ENCODE measurements at places on chromosomes 4 and X. TPM values are rescaled to one million over a fixed set of nuclear protein-coding genes. Genes with fewer than 3 reads are reported as not detected.

DNA sequence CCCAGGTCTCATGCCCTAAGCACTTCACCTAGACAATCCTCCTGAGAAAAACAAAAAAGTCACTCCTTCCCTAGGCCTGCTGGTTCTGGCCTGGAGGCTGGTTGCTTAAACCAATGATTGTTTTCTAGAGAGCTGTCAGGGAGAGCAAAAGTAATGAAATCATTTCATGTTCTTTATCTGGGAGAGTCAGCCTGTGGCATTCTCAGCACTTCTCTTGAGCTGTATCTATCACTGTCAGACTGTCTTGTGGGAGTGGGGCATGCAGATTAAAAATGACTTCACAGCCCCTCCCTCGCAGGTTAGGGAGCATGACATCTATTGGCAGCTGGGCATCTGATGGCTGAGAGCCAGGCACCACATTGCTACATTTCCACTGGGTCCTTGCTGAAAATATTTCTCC lies 20.4 kb upstream of the TMEM154 start:
- H3K36me3 ChIP-seq = no peaks in the 10 kb centered on the region
- peaks cover 22% of the 10 kb centered on the region for H3K27me3 ChIP-seq
- no peak for DNase-seq
- H3K27ac ChIP-seq = no peak overlapping the region

DNA sequence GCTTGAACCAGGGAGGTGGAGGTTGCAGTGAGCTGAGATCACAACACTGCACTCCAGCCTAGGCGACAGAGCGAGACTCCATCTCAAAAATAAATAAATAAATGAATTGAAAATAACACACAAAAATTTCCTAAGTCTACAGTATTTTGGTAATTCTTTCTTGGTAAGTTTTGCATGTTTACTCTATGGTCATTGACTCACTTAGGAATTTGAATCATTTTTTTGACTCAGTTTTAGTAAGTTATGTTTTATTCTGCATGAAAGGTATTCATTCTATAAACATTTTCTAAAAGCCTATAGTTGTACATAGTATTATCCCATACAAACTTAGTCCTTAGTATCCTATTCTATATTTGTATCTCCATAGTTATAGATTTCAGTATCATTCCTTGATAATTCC lies 772.9 kb upstream of the SLIT2 start:
- no peaks in the 10 kb centered on the region for H3K27me3 ChIP-seq
- DNase-seq = peak; percentile 81
- H3K4me3 ChIP-seq = no peak overlapping the region
- H3K36me3 ChIP-seq = no peaks in the 10 kb centered on the region

DNA sequence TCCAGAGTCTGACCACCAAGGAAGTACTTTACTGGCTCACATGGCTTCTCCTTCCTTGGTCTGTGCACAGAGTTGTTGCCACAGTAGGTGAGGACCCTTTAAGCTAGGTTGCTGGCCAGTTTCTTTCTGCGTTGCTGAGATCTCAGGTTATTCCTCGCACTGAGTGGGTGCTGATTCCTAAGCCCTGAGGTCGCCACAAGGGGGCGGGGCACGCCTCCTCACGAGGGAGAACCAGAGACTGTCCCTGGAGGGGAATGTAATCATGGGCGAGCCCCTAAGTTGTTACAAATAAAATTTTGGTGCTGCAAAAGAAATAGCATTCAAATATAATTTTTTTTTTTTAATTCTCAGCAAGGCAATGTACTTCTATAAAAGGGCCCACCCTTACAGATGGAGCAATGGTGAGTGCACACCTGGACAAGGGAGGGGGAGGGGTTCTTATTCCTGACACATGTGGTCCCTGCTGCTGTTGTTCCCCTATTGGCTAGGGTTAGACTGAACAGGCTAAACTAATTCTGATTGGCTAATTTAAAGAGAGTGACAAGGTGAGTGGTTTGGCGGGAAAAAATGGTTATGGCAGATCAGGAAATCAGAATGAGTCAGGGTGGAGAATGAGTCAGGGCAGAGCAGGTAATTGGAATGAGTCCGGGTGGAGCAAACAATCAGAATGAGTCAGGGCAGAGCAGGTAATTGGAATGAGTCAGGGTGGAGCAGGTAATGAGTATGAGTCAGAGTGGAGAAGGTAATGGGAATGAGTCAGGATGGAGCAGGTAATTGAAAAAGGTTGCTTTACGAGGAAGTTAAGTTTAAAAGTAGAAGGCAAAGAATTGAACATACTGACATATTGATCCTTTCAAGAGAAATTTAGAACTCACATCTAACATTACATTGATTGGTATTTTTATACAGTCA lies 107.5 kb downstream of the VSIG4 start:
- H3K4me3 ChIP-seq = no peak overlapping the region
- no peaks in the 10 kb centered on the region for H3K27me3 ChIP-seq
- no peak for DNase-seq
- H3K36me3 ChIP-seq = no peaks in the 10 kb centered on the region

DNA sequence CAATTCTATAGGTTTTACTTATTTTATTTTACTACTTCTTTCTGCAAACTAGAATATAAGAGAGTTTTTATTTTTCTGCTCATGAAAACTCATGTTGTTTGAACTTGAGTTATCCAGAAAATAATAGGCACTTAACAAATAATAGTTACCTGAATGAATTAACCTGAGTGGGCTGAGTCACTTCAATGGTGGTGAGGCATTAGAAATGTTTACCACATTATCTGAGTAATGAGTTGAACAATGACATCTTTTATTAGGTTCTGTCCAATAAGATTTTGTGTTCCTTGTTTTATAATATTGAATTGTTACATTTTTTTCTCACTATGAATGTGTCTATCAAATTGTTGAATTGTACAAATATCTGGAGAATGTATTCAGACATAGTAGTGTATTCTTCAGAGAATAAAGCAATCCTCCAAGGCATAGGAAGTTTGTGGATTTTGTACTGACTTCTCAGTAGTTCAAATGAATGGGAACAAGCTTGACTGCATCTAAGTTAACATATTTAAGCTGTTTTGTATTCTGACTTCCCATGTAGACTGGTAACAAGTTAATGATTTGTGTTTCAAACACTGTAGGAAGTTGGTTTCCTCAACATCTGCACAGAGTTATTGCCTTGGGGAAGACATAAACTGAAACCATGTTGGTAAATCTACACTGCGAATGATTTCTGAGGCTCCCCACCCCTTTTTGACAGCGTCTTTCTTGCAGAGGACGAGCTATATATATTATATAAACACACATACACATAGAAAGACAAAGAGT lies 1808.9 kb upstream of the TENM3 start:
- DNase-seq = no peak
- no peaks in the 10 kb centered on the region for H3K4me1 ChIP-seq
- no peak overlapping the region for H3K27ac ChIP-seq
- H3K4me3 ChIP-seq = no peak overlapping the region
- no peaks in the 10 kb centered on the region for H3K27me3 ChIP-seq

GRCh38 chrX:10175319-10175871 lies 18.6 kb downstream of the CLCN4 start:
- DNase-seq = peak; percentile 77
- H3K27me3 ChIP-seq = no peaks in the 10 kb centered on the region
- no peak overlapping the region for H3K27ac ChIP-seq
- no peaks in the 10 kb centered on the region for H3K36me3 ChIP-seq
- peaks cover 17% of the 10 kb centered on the region for H3K4me1 ChIP-seq

DNA sequence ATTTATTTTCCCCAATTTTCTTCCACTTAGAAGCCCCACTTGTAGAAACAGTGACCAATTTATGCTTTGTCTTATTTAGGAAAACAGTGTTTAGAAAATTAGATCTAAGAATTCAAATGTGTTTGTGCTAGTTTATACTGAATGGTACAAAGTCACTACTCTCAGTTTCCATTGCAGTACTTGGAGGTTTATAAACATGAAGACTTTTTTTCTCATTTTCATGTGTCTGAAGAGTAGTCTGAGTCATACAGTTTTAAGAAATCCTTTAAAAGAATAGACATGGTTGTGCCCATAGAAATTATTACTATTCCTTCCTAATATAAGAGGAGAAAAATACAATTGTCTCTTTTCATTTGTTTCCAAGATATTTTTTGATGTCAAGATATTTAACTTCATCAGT lies 458.7 kb downstream of the NAF1 start:
- H3K27ac ChIP-seq = no peak overlapping the region
- no peaks in the 10 kb centered on the region for H3K27me3 ChIP-seq
- no peaks in the 10 kb centered on the region for H3K36me3 ChIP-seq
- H3K4me1 ChIP-seq = no peaks in the 10 kb centered on the region

- no peak overlapping the region for H3K27ac ChIP-seq
- DNase-seq = no peak
- H3K27me3 ChIP-seq = no peaks in the 10 kb centered on the region
- no peaks in the 10 kb centered on the region for H3K36me3 ChIP-seq
- H3K4me1 ChIP-seq = no peaks in the 10 kb centered on the region
- no peak overlapping the region for H3K4me3 ChIP-seq
These were observed 210.0 kb upstream of the IGFBP7 start for GRCh38 chr4:57320217-57320616.

DNA sequence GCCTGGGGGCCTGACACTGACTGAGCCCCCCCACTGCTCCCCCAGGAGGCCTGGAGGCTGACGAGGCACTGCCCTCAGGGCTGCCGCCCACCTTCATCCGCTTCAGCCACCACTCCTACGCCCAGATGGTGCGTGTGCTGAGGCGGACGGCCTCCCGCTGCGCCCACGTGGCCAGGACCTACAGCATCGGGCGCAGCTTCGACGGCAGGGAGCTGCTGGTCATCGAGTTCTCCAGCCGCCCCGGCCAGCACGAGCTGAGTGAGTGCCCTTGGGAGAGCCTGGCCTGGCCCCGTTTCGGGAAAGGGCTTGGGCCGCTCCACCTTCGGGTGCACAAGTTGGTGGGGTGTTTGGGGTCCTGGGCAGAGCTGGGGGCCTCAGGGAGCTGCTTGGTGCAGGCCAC lies 11.4 kb downstream of the CPZ start:
- H3K36me3 ChIP-seq = peaks cover 61% of the 10 kb centered on the region
- no peaks in the 10 kb centered on the region for H3K27me3 ChIP-seq
- DNase-seq = no peak

- no peak for DNase-seq
- no peak overlapping the region for H3K27ac ChIP-seq
- no peaks in the 10 kb centered on the region for H3K36me3 ChIP-seq
- peaks cover 11% of the 10 kb centered on the region for H3K27me3 ChIP-seq
- H3K4me1 ChIP-seq = no peaks in the 10 kb centered on the region
These were observed 12.5 kb upstream of the FAM13A start for GRCh38 chr4:89069481-89069880.

DNA sequence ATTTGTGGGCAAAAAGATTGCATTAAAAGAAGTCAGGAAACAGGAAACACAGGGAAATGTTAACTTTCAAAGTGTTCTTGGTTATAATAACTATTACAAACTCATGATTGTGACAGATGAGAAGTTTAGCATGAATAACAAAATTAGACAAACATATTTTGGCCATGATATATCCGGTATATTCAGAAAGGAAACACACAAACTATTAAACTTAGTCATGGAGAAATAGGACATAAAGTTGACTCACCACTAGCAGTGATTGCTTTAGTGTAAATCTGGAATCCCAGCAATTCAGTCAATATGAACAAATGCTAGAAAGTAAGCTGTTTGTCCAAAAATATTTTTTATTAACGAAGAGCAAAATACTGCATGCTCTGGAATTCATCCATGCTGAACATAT lies 1299.9 kb downstream of the C4orf33 start:
- H3K27ac ChIP-seq = no peak overlapping the region
- no peaks in the 10 kb centered on the region for H3K27me3 ChIP-seq
- peak; percentile 89 for DNase-seq
- H3K4me3 ChIP-seq = no peak overlapping the region
- H3K4me1 ChIP-seq = peaks cover 2% of the 10 kb centered on the region
- H3K36me3 ChIP-seq = no peaks in the 10 kb centered on the region

DNA sequence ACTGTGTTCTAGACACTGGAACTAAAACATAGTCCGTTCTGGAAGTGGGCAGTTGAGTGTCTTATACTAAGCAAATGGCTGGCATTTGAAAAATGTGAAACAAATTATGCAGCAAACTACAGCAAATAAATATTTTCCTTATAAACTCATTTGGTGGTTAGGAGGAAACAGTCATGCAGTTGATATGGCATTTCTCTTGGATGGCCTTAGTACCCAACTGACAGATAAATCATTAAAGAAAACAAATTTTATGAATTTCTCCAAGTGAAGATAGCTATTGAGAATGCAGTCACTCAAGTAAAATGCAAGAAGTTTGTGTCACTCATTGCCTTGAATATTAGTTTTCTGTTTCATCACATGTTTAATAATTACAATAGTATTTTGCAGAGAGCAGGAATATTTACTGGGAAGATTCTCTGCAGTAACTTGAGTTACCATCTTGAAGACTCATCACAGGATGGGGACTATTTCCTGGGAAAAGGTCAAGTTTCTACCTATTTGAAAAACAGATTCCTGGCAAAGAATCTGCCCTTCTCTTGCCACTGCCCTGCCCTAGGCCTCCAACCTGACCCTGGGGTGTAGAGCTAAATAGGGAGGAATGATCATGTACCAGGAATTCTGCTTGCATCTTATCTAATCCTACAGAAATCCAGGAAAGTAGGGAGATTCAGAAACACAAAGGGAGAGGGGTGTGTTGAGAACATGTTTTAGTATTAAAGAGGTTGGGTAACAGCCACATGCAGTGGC lies 105.9 kb downstream of the SH3RF1 start:
- peaks cover 2% of the 10 kb centered on the region for H3K36me3 ChIP-seq
- peak; percentile 32 for DNase-seq
- no peak overlapping the region for H3K4me3 ChIP-seq

- DNase-seq = no peak
- no peaks in the 10 kb centered on the region for H3K4me1 ChIP-seq
- no peak overlapping the region for H3K4me3 ChIP-seq
- H3K27ac ChIP-seq = no peak overlapping the region
These were observed 157.8 kb upstream of the TLL1 start for GRCh38 chr4:165715211-165715610.

DNA sequence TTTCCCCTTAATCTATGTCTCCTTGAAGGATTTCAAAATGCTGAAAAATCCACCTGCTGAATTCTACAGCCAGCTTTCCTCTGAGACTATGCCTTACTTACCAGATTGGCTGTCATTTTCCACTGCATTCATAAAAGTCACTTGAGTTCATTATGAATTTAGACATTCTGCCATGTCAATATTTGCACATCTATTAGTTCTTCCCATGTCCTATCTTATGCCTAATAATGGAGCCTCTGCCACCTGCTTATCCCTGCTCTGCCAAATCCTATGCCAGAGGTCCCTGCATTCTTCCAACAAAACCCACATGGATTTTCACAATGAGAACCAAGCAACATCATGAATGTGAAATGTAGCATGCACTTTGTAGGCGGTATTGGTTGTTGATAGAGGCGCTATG lies 42.6 kb downstream of the GASK1B start:
- no peaks in the 10 kb centered on the region for H3K36me3 ChIP-seq
- H3K27me3 ChIP-seq = no peaks in the 10 kb centered on the region
- no peak overlapping the region for H3K27ac ChIP-seq
- H3K4me3 ChIP-seq = no peak overlapping the region
- H3K4me1 ChIP-seq = no peaks in the 10 kb centered on the region

CLTRN gene
- under 0.01 TPM for total RNA-seq

RNF212 gene
- total RNA-seq = under 0.01 TPM

CITED1 gene
- total RNA-seq = 0.18 TPM

MAGEA4 gene
- not detected for total RNA-seq

IGSF1 gene
- total RNA-seq = not detected

FGD1 gene
- 2.0 TPM for total RNA-seq

RGN gene
- total RNA-seq = 0.18 TPM

ADH1B gene
- total RNA-seq = 0.36 TPM
